ENCODE measurements at places on chromosomes 12 and 14.

GRCh38 chr12:121712190-121712460, 427 bp upstream of the TMEM120B start:
- DNase-seq = peak; percentile 48

DNA sequence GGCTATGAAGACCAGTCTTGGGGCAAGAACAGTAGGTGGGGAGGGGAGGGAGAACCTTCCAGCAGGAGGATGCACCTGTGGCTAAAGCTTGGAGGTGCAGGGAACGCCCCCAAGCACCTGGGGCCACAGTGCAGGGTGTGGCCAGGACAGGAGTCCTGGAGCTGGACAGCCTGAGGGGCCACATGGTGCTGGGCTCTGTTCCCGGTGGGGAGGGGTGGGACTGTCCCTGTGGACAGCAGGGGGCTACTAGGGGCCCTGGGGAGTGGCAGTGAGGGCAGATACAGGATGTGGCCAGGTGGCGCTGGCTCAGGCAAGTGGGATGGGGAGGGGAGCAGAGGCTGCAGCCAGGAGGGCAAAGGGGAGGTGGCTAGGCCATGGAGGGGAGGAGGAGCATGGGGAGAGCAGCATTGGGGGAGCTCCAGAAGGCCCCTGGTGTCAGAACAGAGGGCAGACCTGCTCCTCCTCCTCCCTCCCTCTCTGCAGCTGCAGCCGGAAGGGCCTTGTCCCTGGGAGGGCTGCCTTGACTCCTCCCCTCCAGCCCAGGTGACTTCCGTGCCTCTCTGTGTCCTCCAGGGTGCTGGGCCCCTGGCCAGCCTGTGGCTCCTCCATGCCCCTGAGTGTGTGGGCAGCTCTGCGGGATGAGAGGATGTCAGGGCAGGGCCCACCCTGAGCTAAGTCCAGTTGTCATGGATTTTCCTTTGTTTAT, 68.4 kb upstream of the DLK1 start:
- no peak for DNase-seq

- no peak for DNase-seq
These were observed 8.0 kb upstream of the OR5AU1 start for GRCh38 chr14:21163871-21164291.

DNA sequence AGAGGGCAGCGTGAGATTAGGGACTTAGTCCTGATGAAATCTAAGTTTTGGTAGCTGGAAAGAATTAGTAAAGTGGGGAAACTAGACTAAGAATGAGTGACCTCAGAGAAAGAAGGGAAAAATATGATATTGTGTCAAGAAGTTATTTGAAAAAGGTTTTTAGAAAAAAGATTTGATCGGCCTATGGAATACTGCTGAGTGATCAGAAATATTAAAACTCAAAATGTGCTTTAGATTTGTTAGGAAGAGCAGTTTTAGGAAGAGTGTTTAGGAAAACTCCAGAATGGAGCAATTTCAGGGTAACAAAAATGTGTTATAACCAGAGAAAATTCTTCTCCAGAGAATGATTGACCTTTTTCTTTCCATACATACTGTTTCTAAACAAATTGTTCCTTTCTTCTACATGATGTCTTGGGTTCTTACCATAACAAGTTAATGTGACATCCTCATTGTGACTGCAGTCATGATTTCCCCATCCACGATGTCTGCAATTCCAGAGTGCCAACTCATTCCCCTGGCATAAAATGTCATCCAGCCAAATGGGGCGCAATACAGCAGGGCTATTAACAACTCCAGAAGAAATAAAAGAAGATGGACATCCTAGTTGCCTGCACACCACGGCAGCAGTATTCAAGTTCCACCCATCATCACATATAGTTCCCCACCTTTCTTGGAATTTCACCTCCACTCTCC, 11.8 kb downstream of the CD163L1 start:
- no peak for DNase-seq

GRCh38 chr12:91099341-91099740, 12.0 kb downstream of the LUM start:
- DNase-seq = no peak

DNA sequence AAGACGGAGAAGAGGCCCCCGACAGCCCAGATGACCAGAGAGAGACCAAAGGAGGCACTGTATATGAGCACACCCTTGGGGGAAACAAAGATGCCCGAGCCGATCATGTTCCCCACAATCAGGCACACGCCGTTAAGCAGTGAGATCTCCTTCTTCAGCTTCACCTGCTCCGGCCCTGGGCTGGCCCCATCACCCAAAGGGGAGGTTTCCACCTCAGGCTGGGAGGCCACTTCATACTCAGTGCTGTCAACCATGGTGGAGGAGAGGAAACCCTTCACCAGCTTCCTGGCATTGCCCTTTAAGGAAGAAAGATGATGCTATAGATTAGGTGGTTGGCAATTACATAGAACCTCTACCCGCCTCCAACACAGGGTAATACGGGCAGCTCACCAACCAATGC, 2.1 kb downstream of the SLC7A7 start:
- no peak for DNase-seq

Data from midbrain (tissue), 1 donor.